ENCODE measurements at places on chromosomes 2 and 18. TPM values are rescaled to one million over a fixed set of nuclear protein-coding genes. Genes with fewer than 3 reads are reported as not detected.

- peak; percentile 85 for DNase-seq
These were observed 3.7 kb downstream of the NFATC1 start for GRCh38 chr18:79399275-79400081.

DNA sequence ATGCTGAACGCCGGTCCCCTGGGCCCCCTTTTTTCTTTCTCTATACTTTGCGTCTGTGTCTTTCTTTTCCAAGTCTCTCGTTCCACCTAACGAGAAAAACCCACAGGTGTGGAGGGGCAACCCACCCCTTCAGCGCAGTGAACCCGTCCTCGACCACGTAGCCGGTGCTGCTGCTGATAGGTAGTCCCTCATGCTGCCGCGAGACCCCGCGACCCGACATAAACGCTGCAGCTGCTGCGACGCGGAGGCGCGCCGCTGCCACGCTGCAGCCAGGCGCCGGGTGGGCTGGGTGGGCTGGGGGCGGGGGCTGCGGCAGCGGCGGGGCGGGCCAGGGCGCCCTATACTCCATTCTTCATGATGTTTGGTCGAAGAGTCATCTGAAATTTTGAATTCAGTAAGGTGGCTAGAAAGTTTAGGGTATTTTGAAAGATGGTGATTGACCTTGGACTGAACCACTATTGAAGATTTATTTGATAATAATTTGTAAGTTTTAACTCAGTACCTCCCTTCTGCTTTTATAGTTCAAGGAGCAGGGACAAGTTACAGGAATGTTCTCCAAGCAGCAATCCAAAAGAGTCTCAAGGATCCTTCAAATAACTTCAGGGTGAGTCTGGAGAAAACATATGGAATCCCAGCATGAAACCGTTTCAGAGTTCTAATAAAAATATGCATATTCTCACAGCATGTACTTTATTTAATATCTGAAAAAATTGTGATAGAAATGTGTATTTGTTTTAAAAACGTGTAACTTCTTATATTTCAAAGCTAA lies 24.1 kb downstream of the CFLAR start:
- DNase-seq: no peak

DNA sequence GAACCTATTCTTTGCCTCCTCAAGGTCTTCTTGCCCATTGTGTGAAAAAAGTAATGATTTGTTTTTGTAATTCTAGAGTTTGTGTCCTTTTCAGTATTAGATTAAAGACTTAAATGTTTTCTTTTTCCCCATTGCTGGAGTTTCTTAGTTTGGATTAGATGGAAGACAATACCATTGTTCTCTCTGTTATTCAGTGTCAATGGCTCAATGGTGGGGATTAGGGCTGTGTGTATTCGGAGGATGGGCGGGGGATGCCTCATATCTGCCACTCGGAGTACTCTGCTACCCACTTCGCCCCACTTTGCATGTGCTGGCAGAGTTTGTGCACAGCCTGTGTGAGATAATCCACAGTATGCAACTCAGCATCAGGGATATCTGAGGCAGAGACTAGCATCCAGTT lies 90.1 kb downstream of the KLHL29 start:
- no peak for DNase-seq

GRCh38 chr2:240480834-240481623 lies 45.6 kb downstream of the GPC1 start:
- no peak for DNase-seq

CFC1 gene
- not detected for total RNA-seq

MOB4 gene
- 16.1 TPM for total RNA-seq

BOLL gene
- total RNA-seq: not detected
